ENCODE measurements at places on chromosomes 16 and 17.

DNA sequence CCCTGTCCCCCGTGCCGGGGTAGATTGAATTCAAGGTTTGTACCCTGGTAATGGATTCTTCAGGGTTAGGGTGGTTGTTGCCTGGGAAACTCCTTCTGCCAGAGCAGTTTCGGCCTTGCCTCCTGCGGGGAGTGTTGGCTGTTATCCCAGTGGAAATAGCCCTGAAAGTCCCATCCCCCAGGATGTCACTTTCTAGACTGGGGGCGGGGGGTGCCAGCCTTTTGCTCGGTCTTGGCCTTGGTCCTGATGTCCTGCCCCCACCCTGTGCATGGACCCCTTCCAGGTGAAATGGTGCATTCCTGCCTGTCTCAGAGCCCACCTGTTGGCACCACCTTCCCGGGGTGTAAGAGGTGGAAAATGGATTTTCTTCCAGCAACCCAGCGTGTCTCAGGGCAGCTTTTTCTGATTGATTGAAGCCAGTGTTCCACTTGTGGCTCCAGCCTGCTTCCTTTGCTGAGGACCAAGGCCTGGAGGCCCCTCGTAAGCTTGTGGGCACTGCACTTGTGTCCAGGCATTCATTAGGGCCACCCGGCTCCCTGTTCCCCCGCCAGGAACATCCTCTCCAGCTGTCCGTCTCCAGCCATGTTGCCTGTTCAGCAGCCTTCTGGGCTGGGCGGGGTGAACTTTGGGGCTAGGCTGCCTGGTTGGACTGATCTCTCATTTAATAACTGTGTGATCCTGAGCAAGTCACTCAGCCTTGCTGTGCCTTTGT is 25.6 kb downstream of the MGAT5B start:
- no peak overlapping the region for H3K4me3 ChIP-seq
- no peak overlapping the region for H3K27ac ChIP-seq
- H3K4me1 ChIP-seq = no peaks in the 10 kb centered on the region
- DNase-seq = no peak
- H3K27me3 ChIP-seq = no peaks in the 10 kb centered on the region

- H3K27ac ChIP-seq = no peak overlapping the region
- no peak for DNase-seq
- no peak overlapping the region for H3K4me3 ChIP-seq
- no peaks in the 10 kb centered on the region for H3K36me3 ChIP-seq
- peaks cover 6% of the 10 kb centered on the region for H3K4me1 ChIP-seq
These were observed 8.9 kb upstream of the PRSS21 start for GRCh38 chr16:2808181-2808580.

DNA sequence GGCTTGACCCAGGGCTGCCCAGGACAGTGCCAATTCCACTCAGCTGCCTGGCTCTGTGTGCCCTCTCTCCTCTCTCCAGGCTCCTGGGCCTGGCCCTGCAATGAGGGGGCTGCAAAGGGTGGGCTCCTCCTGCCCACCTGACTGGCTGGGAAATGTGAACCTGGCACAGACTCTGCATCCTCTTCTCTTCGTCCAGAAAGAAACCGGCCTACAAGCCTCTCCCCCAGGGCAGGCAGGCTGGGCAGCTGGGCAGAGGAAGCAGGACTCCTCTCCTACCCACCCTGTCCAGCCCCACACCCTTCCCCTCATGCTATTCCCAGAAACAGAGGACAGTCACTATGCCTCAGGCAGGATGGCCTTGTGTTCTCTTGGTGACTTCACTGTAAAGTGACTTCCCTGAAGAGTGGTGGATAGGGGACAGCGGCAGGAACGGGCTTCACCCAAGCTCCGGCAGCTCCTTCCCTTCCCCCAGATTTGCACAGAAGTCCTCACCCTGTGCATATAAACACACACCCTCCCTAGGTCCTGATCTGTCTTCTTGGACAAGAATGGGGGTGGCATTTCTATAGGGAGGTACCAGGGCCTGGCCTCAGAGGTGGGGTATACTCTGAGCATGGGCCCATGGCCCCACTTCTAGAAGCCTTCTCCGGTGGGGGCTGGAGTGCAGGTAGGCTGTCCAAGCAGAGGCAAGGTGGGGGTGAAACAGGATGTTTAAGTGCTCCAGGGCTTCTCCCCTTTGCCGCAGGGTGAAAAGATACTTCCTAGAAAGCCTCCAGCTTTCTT is 4.9 kb upstream of the STAT5A start:
- no peaks in the 10 kb centered on the region for H3K36me3 ChIP-seq
- H3K27ac ChIP-seq = peak overlapping the region; percentile 91
- peaks cover 12% of the 10 kb centered on the region for H3K4me1 ChIP-seq

DNA sequence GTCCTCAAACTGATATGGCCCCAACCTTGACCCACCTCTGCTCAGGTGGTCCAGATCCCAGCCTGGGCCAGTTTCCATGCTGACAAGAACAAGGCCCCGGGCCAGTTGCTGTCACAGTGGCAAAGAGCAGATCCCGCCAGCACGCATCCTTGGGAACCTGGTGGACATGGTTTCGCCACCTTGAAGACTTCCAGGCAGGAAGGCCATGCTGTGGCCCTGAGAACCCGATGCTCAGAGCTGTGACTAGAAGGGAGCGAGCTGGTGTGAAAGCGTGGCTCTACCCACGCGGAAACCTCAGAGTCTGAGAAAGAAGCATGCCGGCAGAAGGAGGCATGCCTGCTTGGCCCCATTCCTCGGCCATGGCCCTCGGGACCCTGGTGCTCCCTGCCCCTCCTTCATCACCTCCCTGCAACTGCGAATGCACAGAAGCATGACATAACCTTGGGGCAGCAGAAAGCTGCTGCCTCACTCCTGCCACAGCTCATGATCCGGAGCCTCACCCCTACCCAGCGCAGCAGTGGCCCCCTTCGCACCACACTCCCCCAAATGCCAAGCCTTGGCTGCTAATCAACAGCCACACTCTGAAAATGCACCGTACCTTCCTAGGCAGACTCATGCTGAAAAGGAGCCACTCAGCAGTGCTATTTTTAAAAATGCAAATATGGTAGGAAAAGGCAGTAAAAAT is 33.2 kb downstream of the UBE2O start:
- H3K27ac ChIP-seq = no peak overlapping the region
- no peak for DNase-seq
- no peaks in the 10 kb centered on the region for H3K36me3 ChIP-seq
- peaks cover 2% of the 10 kb centered on the region for H3K4me1 ChIP-seq

- DNase-seq = no peak
- H3K27ac ChIP-seq = peak overlapping the region; percentile 0
- H3K27me3 ChIP-seq = no peaks in the 10 kb centered on the region
- H3K4me1 ChIP-seq = no peaks in the 10 kb centered on the region
- no peak overlapping the region for H3K4me3 ChIP-seq
These were observed 53.6 kb downstream of the TEX2 start for GRCh38 chr17:64209356-64209941.

DNA sequence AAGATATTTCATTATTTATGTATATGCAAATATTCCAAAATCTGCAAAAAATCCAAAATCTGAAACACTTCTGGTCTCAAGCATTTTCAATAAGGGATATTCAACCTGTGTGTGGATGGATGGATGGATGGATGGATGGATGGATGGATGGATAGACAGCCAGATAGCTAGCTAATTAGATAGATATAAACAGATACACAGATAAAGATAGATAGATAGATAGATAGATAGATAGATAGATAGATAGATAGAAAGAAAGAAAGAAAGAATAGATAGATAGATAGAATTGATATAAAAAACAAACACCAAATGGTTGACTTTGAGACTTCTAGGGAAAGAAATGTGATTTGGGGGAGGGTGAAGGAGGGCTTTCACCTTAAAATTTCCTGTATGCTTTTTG is 115.1 kb upstream of the TOB1 start:
- DNase-seq = no peak
- no peak overlapping the region for H3K27ac ChIP-seq
- no peaks in the 10 kb centered on the region for H3K36me3 ChIP-seq
- H3K4me1 ChIP-seq = no peaks in the 10 kb centered on the region
- no peaks in the 10 kb centered on the region for H3K27me3 ChIP-seq

- no peaks in the 10 kb centered on the region for H3K36me3 ChIP-seq
- H3K4me3 ChIP-seq = no peak overlapping the region
- no peak for DNase-seq
- peaks cover 16% of the 10 kb centered on the region for H3K4me1 ChIP-seq
- no peaks in the 10 kb centered on the region for H3K27me3 ChIP-seq
These were observed 160.5 kb upstream of the GSE1 start for GRCh38 chr16:85452364-85453193.

- no peaks in the 10 kb centered on the region for H3K36me3 ChIP-seq
- H3K4me1 ChIP-seq = no peaks in the 10 kb centered on the region
- H3K4me3 ChIP-seq = no peak overlapping the region
- H3K27ac ChIP-seq = peak overlapping the region; percentile 52
These were observed 44.0 kb downstream of the PLCG2 start for GRCh38 chr16:81823111-81823510.

- H3K4me1 ChIP-seq = peaks cover 4% of the 10 kb centered on the region
- no peak overlapping the region for H3K4me3 ChIP-seq
- no peaks in the 10 kb centered on the region for H3K27me3 ChIP-seq
- no peak for DNase-seq
- H3K36me3 ChIP-seq = no peaks in the 10 kb centered on the region
These were observed 2.1 kb downstream of the FAM171A2 start for GRCh38 chr17:44361292-44362260.

GRCh38 chr16:55576384-55576783 is 9.9 kb downstream of the CAPNS2 start:
- H3K27me3 ChIP-seq = no peaks in the 10 kb centered on the region
- no peak overlapping the region for H3K27ac ChIP-seq
- H3K4me3 ChIP-seq = no peak overlapping the region
- no peaks in the 10 kb centered on the region for H3K4me1 ChIP-seq
- H3K36me3 ChIP-seq = no peaks in the 10 kb centered on the region
